ENCODE measurements at places on chromosomes 1 and 21.

- no peak for DNase-seq
Observed at GRCh38 chr1:166843769-166844596, 4.7 kb downstream of the POGK start.

- DNase-seq, result no peak
Observed at GRCh38 chr1:235739631-235740030, 90.0 kb upstream of the GNG4 start.

DNA sequence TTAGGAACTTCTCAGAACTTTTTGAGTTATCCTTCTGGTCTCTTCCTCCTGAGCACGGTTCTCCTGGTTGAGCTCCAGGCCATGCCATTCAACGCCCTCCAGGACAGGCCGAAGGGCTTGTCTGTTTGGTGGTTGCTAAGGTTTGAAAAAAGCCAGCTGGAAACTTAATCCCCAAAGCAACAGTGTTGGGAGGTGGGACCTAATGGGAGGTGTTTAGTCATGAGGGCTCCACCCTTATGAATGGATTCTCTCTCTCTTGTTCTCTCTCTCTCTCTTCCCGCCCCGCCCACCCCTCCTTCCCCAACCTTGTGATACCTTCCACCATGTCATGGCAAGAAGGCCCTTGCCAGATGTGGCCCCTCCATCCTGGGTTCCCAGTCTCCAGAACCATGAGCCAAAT, 829 bp downstream of the KCNE1 start:
- no peak for DNase-seq

DNA sequence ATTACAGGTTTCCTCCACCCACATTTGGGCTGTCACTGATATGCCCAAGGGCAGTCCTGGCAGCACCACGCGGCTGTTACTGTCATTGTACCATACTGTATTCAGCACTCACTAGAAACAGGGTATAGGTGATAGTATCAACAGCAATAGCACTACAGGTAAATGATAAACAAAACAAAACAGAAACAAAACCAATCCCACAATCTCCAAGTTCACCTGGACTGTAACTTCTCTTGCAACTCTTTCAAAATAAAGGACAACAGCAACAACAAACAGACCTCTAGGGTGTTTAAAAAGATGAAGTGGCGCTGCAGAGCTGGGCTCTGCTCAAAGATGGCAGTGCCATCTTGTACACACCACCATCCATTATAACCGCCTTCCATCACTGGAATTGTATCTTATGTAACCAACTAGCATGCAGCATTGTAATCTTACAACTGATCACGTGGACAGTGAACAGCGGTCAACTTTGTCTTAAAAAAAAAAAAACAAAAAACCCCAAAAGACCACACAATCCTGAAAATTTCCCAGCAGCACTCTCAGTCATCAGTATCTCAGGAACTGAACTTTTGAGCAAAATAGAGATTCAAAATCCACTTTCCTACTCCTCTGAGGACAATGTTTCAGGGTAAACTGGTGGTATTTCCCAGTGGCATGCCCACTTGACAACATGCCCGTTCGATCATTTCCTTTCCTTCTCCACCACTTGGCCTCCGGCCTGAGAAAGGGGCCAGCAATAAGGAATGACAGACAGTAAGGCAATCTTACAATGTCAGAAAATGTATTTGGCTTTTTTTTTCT, 3.8 kb downstream of the IRF2BP2 start:
- DNase-seq, result no peak

DNA sequence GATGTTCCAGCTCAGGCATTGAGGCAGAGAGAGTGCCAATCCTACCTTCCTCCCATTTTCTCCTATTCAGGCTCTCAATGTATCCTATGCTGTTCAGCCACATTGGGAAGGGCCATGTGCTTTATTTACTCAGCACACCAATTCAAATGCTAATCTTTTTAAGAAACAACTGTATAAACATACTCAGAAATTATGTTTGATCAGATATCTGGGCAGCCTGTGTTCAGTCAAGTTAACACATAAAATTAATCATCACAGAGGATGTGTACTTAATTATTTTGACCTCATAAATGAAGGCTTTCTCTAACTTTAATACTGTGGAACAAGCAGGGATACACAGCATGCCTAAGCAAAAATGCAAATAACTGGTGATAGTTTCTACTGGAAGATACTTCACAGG, 149.8 kb downstream of the NCAM2 start:
- no peak for DNase-seq

DNA sequence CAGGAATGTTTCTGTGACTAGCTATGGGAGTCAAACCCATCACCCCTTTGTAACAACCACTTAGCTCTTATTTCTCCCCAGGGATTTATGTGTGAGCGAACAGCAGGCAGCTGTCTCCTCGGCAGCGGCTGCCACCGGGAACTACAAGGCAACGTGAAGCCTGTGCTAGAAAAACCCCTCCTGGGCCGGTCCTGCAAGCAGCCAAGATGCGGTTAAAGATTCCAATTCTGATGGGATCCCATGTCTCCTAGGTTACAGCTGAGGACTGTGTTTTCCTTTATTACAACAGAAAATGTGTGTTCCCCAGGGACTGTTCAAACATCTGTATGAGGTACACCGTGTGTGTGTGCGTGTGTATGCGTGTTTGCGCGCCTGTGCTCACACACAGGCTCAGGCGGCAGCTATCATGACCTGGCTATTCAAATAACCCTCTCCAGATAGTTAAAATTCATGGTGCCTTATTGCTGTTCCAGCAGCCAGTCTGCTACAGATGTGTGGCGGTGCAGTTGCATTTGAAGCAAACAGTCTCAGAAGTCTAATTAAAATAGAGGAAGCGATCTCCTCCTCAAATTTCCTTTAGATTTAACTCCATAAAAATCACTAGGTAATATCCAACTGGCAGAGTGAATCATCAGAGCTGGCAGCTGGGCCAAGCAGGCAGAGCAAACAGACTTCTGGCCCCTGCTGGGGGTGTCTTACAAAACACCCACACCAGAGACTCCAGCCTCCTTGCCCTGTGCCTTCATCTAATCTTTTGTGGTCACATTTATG, 68.0 kb downstream of the LMX1A start:
- no peak for DNase-seq

DNA sequence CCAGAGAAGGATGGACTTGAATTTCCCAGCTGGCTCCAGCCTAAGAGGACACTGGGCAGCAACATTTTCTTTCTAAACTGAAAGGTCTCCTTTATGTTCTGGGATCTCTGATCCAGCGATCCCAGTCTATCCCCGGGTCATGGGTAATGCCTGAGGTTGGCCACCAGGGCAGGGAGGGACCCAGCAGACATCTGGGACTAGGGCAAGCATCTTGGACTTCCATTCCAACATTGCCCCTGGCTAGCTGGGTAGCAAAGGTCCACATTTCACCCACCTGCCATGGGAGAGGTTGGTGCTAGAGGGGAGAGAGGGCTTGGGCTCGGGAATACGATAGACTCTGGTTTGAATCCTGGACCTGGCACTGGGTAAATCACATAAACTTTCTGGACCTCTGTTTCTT, 84.6 kb downstream of the LRRN2 start:
- no peak for DNase-seq

DNA sequence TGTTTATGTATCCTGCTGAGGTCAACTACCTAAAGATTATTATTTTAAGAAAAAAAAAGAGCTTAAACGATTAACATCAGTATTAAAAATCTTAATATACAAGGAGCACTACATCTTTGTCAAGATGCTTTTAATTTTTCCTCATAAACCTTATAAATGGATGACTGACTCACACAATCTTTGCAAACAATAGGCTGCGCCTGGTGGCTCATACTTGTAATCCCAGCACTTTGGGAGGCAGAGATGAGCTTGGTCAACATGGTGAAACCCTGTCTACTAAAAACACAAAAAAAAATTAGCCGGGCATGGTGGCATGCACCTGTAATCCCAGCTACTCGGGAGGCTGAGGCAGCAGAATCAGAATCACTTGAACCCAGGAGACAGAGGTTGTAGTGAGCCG, 1.7 kb downstream of the KHDC4 start:
- DNase-seq, result no peak

DNA sequence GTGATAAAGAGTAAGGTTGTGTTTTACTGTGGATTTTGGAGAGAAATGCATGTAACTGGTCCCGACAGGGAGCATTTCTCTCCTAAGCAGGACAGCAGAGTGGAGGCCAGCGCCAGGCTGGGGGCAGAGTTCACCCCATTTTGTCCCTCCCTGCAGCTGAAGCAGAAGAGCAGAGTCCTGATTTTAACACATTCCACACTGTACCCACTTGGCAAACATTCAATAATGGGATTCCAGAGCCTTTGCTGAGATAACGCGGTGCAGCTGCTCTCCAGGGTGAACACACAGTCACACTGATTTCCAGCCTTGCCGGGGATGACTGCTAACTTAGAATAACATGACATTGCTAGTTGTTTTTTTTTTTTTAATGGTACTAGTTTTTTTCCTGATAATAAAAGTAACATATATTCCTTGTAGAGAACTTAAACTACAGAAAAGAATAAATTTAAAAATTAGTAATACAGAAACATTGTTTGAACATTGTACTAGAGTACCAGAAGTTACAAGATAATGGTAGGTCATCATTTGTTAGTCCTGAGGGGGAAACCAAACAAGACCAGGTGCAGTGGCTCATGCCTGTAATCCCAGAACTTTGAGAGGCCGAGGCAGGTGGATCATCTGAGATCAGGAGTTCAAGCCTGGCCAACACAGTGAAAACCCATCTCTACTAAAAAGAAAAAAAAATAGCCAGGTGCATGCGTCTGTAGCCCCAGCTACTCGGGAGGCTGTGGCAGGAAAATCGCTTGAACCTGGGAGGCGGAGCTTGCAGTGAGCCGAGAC, 77.2 kb downstream of the SCCPDH start:
- DNase-seq, result no peak

GRCh38 chr21:14523234-14523633, 22.9 kb downstream of the SAMSN1 start:
- peak; percentile 50 for DNase-seq

GRCh38 chr21:32413015-32413504, 554 bp downstream of the EVA1C start:
- no peak for DNase-seq

DNA sequence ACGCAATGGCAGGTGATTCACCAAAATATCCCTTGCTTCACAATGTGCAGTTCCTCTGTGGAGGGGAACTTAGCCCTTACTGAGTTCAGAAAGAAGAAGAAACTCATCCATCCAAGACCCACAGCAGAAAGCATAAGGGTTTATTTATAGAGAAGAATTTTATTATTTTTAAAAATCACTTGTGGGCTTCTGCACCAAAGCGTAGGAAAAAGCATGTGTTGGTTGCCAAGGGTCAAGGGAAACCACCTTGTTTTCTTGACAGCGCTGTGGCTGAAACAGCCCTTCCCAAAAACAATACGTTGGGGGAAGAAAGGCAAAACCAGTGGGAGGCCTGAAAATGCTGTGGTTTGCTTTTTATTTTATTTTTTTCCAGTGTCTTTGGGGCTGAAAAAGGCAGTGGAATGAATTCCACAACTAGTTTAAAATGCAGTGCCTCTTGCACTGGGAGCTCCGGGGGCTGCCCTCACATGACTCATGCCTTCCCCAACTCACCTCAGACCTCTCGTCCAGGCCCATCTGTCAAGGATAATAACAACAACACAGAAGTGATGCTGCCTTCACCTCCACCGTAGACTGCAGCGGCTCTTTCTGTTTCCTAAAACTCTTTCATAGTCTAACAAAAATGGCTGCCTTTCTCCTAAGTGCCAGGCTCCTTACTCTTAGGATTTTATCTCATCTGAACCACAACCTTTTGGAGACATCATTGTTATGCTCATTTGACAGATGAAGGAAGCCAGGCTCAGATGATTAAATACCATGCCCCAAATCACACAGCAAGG, 224.2 kb upstream of the JUN start:
- no peak for DNase-seq

GRCh38 chr1:108706643-108707042, 6.1 kb upstream of the FNDC7 start:
- DNase-seq, result no peak

DNA sequence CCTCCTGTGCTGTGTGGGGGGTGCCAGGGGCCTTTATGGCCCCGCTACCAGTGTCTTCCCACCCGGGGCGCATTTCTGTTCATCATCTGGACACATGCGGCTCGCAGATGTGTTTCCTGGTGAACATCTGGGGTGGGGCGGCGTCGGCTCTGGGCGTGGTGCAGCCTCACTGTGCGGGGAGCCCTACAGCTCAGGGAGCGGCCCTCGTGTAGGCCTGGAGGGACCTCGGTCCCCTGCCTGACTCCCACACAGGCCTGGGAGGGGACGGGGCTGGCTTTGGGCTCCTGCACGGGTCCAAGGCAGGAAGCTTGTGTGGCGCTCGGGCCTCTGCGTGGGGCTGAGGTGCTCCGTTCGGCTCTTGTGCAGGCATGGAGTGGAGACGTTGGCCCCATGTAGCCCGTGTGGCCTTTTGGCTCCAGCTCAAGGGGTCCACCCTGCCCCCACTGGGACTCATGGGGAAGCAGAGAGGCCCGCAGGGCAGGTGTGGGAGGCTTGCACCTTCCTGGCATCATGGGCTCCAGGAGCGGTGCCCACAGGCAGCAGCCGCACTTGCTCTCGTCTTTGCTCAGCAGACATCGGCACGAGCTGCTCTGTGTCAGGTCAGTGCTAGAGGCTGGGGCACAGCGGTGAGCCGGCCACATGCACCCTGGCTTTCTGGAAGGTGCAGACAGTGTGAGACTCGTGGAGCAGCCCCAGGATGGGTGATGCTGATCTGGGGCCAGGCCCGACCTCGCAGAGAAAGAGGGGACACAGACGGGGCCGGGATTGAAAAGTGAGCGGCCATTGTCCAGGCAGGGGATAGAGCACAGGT, 90.1 kb upstream of the ACTRT2 start:
- no peak for DNase-seq

- no peak for DNase-seq
Observed at GRCh38 chr1:60895252-60895651, 187.1 kb upstream of the NFIA start.

- no peak for DNase-seq
Observed at GRCh38 chr21:31358158-31358557, 14.1 kb upstream of the TIAM1 start.

GRCh38 chr1:203177470-203178039, 1.9 kb upstream of the MYBPH start:
- DNase-seq, result no peak

GRCh38 chr1:118960567-118961136, 27.5 kb downstream of the TBX15 start:
- DNase-seq, result no peak

DNA sequence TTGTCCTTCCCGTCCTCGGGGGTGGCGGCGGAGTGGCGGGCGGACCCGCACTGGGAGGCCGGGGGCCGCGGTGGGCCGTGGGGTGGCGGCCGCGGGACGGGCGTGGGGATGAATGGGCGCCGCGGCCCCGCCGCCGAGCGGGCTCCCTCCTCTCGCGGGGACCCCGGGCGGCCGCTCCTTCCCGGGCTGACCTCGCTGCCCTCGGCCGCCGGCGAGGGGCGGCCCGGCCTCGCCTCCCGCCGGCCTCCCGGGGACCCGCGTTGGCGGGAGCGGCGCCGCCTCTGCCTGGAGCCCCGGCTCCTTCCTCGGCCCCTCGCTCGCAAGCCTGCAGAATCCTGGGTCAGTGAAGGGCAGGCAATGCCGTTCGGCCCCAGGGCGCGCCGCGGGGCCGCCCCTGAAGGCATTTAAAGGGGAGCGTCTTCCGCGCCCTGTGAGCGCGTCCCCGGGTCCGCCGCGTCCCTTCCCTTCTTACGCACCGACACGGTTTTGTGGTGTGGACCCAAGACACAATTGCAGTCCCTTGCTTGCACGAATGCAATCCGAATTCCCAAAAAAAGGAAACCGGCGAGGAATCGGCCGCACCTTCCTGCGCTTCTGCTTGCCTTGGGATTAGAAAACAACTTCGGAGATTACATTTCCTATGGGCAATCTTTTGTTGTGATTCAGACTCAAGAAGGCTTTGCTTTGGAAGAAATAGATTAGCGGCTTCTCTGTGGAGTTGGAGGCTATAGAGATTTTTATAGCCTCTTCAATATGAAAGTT, 776 bp downstream of the ITSN1 start:
- peak; percentile 43 for DNase-seq

- DNase-seq, result no peak
Observed at GRCh38 chr1:92307980-92308379, 9.1 kb downstream of the RPAP2 start.

Measured in natural killer cell (primary cell).